ENCODE measurements at places on chromosomes 5 and 9.

DNA sequence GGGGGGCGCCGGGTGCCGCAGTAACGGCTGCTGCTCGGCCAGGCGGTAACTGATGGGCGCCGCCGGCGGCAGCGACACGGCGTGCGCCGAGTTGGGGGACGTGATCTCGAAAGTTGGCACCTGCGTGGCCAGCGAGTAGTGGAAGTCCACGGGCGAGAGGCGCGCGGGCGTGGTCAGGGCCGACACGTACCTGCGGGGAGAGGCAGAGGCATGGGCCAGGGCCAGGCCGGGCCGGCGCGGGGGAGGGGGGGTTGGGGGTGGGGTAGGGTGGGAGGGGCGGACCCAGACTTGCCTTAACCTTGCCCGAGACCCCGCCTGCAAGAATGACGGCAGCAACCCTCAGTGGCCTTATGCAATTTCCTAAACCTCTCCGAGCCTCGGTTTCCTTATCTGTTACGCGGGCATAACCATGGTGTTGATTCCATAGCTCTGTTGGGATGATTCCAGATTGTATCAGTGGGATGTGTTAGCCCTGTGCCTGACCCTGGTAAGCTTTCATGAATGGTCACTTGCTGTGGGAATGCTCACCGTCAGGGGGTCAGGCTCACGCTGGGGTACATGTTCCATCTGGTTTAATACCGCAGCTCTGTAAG, 53.0 kb downstream of the PSD2 start:
- DNase-seq = no peak

- DNase-seq = peak; percentile 82
These were observed 122.5 kb downstream of the LHFPL2 start for GRCh38 chr5:78526049-78526525.

DNA sequence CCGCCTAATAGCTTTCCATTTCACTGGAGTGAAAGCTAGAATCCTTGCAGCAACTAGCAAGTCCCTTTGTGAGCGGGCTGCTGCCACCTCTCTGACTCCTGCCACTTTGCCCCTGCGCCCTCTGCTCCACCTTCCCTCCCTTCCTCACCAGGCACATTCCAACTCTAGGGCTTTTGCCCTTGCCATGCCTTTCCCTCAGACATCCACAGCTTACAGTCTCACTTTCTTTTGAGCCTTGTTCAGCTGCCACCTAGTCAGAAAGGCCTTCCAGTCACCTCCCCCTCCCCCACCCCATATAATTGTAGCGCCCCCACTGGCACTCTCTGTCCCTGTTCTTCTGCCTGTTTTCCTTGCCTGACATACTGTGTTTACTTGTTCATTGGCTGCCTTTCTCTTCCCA, 31.0 kb downstream of the CYSTM1 start:
- DNase-seq = no peak

- no peak for DNase-seq
These were observed 132.7 kb upstream of the DMRT1 start for GRCh38 chr9:708551-709432.

GRCh38 chr5:139574641-139575312, 13.6 kb downstream of the UBE2D2 start:
- peak; percentile 79 for DNase-seq

DNA sequence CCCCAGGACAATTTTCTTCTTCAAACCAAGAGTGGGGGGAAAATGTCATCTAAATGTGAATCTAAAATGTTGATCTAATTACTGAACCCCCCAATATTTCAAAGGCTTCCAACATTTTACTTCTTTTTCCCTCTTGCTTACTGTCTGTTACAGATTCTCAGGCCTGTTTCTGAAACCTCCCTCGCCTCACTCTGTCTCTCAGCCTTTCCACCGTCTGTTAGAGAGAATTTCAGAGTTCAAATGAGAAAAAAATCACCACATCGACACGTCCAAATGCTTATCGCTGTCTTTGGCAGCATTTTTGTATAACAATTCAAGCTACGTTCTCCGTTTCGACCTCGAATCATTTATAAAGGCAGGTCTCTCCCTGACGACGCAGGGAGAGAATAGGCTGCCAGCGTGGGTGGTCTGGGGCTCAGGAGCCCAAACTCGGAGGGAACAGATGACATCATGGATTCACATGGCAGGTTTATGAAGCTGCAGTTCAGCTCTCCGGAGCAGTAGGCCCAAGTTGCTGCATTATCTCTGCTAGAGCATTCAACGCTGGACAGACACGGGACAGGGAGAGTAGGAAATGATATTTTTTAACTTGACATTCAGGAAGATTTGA, 139.8 kb downstream of the GAS1 start:
- DNase-seq = peak; percentile 30

- DNase-seq = peak; percentile 74
These were observed 263.2 kb downstream of the DMAC1 start for GRCh38 chr9:7536310-7536939.

GRCh38 chr5:96747720-96748119, 60.0 kb downstream of the ERAP1 start:
- DNase-seq = no peak

DNA sequence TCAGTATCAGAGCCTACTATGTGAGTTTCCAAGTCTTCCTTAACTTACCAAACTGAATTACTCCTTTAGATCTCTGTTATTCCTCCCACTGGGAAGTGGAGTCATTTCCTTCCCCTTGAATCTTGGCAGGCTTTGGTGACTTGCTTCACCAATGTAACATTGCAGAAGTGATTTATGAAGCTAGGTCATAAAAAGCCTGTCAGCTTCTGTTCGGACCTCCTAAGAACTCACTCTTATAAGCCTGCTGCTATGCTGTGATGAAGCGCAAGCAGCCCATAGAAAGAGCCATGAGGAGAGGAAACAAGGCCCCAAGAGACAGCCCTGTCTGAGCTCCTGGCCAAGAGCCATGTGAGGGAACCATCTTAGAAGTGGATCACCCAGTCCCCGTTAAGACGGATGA, 14.2 kb upstream of the FOXB2 start:
- no peak for DNase-seq

- DNase-seq = no peak
These were observed 152.9 kb upstream of the ISL1 start for GRCh38 chr5:51230336-51230735.

GRCh38 chr5:117143406-117143805, 568.8 kb upstream of the SEMA6A start:
- DNase-seq = no peak

GRCh38 chr9:19460243-19460642, 51.4 kb downstream of the ACER2 start:
- DNase-seq = no peak

GRCh38 chr9:129276486-129277230, 98.6 kb upstream of the IER5L start:
- DNase-seq = no peak

DNA sequence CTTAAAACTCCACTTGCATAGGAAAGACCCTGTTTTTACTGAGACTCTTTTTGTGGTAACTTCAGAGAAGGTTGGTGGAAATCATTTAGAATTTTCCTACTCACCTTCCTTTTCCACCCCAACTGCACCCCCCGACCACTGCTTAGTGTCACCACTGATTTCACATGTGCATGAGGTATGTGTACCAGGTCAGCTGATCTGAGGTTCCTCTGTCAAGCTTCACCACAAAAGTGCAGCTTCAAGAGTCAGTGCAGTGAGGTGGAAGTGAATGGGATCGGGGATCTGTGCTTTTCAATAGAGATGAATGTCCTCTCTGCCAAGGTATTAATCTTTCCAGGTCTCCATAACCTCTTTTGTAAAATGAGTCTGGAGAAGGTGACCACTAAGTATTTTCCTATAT, 260.5 kb upstream of the WWC1 start:
- DNase-seq = no peak

- DNase-seq = peak; percentile 79
These were observed 12.2 kb upstream of the HSPB3 start for GRCh38 chr5:54443270-54443669.

DNA sequence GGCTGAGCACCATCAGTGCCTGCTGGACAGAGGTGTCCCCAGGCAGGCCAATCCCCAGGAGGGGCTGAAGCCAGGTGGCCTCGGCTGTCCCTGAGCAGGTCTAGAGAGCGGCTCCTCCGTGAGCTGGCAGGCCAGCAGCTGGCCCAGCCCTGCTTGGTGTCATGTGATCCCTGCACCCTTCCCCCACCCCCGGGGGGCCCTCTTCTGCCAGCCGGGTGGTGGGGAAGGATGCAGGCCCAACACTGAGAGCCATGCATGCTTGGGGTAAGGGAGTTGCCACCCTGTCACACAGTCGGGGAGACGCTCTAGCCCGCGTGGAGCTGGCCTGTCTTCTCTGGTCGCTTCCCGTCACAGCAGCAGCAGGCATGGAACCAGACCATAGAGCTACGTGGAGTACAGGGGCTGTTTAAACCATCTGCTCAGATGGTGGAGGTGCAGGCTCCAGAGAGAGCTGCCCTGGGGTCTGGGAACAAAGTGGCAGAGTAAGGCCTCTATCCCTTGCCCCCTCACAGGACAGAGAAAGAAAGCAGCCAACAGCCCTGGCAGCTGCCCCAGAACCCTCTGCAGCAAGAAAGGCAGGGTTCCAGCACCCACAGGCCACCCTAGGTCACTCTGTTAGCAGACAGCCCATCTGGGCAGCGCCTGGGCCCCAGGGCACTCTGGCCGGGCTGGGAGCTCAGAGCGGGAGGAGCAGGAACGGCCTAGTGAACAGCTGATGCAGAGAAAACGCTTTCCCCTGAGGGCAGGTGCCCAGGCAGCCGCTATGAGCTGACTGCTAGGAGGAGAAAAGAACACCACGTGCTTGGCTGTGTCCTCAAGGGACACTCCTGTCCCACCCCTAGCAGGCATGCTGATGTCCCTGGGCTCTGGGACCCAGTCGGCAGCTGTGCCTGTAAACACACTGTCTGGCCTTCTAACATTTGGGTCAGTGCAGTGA, 6.8 kb downstream of the RALGDS start:
- DNase-seq = no peak

- no peak for DNase-seq
These were observed 143.0 kb upstream of the SHB start for GRCh38 chr9:38212016-38212415.

DNA sequence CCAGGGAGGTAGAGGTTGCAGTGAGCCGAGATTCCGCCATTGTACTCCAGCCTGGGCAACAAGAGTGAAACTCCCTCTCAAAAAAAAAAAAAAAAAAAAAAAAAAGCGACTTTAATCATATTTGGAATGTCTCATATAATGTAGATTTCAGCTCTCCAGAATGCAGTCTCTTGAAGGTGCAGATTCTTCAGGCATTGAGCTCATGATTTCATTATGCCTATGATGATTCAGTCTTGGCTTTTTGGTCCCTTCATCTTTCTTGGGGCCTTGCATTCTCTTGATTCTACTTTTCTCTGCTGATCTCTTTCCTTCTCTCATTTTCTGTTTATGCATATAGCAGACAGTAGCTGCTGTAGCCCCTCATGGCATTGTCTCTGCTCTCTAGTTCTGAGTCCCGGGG, 22.9 kb downstream of the KDM4C start:
- peak; percentile 40 for DNase-seq

DNA sequence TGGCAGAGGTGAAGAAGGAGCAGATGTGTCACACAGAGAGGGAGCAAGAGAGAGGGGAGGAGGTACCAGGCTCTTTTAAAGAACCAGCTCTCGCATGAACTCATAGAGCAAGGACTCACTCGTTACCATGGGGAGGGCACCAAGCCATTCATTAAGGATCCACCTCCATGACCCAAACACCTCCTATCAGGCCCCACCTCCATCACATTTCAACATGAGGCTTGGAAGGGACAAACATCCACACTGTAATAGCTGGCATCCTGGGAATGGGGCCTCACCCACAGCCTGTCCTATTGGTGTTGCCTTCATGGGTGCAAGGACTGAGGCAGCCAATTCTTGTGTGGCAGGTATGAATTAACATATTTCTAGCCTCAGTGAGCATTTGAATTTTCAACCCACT, 11.6 kb upstream of the TNFAIP8 start:
- DNase-seq = no peak

- DNase-seq = no peak
These were observed 732 bp downstream of the GBGT1 start for GRCh38 chr9:133162861-133163503.

- peak; percentile 55 for DNase-seq
These were observed 7.8 kb upstream of the TNFAIP8 start for GRCh38 chr5:119347991-119348390.

DNA sequence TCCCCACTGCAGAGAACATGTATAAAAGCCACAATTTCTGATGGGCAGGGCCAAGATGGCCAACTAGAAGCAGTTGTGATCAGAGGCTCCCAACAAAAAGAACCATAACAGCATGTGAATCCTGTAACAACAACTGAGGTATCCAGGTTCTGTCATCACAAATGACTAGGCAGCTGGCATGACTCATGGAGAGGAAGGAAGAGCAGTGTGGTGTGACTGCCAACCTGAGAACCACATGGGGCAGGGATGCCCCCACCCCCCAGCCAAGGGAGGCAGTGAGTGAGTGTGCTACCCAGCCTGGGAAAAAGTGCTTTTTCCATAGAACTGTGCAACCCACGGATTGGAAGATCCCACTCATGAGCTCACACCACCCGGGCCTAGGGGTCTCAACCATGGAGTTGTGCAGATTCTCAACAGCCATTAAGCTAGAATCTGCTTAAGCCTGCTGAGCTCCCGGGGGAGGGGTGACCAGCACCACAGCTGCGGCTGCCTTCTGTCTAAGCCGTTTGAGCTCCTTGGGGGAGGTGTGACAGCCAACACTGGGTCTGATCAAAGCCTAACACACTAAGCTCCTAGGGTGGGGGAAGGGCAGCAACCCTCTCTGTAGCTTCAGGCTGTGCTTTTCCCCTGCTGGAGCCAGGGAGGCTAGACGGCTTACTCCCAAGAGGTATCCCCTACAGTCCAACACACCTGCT, 80.1 kb upstream of the DMAC1 start:
- DNase-seq = no peak

GRCh38 chr9:3250741-3251140, 275.1 kb downstream of the RFX3 start:
- no peak for DNase-seq

- no peak for DNase-seq
These were observed 443.8 kb upstream of the CYLC2 start for GRCh38 chr9:102551346-102551745.

DNA sequence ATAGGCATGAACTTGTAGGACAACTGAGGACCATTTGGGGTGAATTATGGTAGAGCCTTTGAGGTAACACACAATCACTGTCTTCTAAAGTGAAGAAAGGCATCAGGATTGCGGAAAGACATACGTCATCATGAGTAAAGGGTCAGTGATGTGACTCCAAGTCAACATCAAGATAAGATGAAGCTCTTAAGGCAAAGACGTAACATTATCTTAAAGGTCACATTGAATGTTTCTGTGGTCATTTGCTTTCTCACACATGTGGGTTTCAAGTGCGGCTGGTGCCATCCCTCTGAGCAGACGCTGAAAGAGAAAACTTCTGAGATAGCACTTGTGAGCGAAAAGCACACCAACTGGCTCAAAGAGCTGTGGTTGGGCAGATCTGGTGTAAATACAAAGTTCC, 63.3 kb upstream of the GRAMD2B start:
- DNase-seq = peak; percentile 62

All from choroid plexus epithelial cell (primary cell).